ENCODE measurements at places on chromosomes 11 and 22.

GRCh38 chr11:95566211-95566610 lies 223.4 kb downstream of the FAM76B start:
- DNase-seq = no peak

GRCh38 chr11:82305123-82305522 lies 428.5 kb downstream of the FAM181B start:
- no peak for DNase-seq

DNA sequence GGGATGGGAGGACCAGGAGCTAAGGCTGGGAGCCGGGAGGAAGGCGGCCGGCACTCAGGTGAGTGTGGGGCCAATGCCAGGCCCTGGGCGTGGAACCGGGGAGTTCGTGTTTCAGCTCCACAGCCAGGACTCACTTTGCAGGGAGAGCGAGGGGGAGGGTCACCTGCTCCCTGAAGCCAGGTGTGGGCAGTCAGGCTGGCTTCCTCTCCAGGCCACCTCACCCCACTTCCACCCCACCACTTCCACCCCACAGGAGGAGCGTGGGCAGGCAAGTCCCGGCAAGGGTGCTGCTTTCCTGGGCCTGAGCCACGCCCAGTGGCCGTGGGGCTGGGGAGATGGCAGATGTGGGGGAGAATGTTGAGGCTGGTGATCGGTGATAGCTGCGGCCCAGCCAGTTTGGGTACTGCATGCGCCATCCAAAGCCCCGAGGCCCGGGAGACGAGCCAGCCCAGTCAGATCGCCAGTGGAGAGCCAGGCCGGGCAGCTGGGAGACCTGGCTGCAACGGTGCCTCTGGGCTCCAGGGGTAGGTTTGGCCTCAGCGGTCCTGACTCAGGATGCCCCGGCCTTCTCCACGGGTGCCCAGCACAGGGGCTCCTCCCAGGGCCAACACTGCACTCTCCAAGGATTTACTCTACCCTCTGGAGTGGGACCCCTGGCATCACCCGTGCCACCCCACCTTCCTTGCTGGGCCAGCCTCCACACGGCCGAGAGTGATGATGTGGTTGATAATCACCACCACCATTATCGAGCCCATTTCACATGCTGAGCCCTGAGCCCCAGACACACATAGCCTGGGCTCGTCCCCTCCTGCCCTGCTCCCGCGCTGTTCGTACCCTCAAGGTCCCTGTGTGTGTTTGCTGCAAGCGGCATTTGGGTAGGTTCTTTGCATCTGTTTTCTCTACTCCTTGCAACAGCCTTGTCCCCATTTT lies 93.8 kb downstream of the WNT7B start:
- DNase-seq = no peak

GRCh38 chr11:56522008-56522407 lies 21.0 kb downstream of the OR5M11 start:
- DNase-seq = no peak

- no peak for DNase-seq
Measured at GRCh38 chr11:122814401-122814800, 23.9 kb upstream of the CRTAM start.

GRCh38 chr11:10439924-10440323 lies 15.1 kb upstream of the AMPD3 start:
- no peak for DNase-seq

DNA sequence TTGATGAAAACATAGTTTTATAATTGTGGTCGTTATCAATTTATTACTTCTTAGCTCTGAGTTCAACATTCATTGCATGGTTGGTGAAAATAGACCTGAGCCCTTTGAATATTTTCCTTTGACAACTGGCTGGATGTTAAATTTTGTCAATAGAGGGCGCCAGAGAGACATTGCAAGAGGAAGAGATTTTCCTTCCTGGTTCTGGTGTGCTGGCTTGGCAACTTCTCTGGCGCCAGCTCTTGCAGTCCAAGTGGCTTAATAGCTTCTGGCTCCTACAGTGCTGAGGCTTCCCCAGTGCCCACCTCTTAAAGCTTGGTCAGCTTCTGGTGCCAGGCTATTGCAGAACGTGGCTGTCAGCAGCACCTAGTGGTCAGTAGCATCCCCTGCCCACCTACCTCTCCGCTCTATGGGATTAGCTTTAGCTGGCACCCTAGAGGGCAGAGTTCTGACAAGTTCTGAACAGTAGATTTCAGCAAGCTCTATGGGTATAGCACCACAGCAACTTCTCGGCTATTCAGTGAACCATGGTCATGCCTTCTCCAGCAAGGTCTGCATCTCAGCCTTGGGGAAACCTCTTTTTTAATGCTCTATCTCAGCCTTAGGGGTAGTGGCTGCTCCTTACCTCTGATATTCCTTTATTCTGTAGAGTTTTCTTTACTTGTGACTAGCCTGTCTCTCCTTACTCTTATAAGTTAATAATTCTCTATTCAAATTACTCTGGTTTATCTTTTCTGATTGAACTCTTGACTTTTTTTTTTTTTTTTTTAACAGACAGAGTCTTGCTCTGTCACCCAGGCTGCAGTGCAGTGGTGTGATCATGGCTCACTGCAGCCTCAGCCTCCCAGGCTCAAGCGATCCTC lies 59.4 kb downstream of the ACER3 start:
- DNase-seq = peak; percentile 52

DNA sequence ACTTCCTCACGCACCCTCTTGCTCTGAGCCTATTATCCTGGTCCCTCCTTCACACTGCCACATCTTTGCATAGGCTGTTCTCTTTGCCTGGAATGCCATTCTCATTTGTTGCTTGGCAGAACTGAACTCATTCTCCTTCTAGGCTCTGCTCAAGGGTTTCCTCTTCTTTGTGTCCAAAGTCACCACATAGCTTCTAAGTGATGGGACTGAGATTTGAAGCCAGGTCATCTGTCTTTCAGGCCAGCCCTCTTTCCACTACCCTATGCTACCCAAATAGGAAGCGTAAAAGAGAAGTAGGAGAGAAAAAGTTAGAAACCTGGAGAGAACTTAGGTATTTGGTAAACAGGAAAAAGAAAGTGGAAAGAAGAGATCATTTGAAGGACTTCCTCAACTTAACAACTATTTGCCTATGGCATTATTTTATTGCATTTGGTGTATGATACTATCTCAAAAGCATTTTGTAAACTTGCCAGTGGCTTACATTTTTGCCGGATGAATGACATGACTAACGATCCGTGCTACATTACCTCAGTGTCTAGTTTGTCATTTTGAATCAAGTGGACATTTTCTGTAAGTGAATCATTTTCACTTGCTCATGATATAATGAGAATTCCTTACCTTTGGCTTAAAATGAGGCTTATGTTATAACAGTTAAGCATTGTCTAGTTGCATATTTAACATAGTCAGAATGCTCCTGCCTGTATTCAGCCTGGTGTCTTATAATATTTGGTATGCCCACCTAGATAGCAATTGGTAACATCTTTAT lies 18.5 kb downstream of the NF2 start:
- no peak for DNase-seq

DNA sequence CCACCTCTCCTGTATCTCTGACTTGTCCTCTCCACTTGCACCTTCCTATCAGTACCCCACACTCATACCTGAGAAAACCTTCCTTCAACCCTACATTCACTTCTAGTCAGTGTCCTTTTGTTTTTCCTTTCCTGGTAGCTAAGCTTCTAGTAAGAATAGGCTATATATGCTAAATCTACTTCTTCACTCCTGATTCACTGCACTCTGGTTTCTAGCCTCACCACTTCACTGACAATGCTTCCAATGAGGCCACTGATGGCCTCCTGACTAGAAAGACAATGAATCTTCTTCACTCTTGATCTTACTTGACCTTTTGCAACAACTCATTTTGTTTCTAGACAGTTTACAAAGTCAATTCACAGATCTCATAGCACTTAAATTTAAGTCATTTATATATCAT lies 52.0 kb downstream of the RELT start:
- no peak for DNase-seq

DNA sequence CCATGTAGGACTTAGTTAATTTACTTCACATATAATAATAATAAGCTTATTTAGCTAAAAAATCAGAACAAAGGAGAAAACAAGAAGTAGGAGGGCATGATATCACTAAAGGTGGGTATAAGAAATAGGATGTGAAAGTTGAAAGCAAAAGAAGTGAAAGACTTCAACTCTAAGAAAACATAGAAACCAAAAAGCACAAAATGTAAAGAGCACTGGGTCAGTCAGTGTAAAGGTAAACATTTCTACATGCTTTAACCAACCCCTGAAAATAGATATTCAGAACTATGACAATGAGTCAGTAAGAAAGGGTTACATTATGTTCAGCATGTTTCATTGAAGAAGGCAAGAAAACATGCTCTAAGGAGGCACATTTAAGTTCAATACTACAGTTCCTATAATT lies 298.8 kb downstream of the SWAP70 start:
- no peak for DNase-seq

DNA sequence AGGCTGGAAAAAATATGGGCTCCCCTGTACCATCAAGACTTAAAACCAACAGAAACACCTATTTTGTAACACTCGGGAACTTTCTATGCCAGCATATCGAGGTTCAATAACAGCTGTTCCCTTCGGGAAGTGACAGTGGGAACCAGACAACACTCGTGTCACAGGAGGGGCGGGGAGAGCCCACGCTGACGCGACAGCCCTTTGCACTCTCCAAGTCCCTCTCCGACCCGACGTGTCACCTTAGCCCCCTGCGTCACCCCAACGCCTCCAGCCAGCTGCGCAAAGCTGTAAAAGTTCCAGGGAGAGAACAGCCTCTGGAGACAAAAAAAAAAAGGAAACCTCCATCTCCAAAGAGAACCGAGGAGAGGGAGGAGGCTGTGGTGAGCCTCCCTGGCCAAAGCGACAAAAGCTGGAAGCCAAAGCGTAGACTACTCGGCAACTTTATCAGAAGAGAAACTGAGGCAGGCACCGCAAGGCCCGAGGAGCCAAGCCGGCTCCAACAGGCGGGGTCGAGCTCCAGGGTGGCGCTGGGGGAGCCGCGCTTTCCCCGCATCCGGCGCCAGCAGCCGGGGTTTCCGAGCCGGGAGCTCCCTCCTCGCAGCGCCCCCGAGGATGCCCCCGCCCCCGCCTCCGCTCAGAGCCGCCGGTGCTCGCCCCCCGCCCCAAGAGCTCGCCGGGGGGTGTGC lies 751 bp downstream of the ARFGAP3 start:
- no peak for DNase-seq

DNA sequence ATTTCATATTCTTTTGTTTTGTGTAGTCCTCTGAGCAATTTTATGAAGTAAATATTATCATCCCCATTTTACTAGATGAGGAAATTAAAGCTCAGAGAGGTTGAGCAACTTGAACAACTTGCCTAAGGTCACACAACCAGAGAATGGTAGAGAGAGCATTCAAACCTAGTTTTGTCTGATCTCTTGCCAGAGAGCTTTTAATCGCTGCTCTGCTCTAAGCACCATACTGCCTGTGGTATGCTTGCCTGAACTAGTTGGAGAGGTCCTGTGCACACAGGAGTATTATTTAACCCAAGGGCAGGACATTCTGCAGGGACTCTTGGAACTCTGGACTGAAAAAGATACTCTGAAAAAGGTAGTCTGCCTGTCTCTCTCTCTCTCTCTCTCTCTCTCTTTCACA lies 38.5 kb downstream of the TRAF6 start:
- no peak for DNase-seq

GRCh38 chr11:118212781-118213191 lies 12.0 kb downstream of the JAML start:
- no peak for DNase-seq

GRCh38 chr11:72084965-72085364 lies 4.3 kb downstream of the LRRC51 start:
- no peak for DNase-seq

DNA sequence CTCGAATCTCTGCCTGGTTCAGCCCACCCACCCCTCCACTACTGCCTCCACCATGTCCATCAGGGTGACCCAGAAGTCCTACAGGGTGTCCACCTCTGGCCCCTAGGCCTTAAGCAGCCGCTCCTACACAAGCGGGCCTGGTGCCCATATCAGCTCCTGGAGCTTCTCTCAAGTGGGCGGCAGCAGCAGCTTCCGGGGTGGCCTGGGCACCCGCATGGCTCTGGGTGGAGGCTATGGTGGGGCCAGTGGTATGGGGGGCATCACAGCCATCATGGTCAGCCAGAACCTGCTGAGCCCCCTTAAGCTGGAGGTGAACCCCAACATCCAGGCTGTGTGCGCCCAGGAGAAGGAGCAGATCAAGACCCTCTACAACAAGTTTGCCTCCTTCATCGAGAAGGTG lies 3.0 kb upstream of the SCUBE2 start:
- no peak for DNase-seq

GRCh38 chr22:43526117-43526655 lies 114.4 kb downstream of the MPPED1 start:
- no peak for DNase-seq

DNA sequence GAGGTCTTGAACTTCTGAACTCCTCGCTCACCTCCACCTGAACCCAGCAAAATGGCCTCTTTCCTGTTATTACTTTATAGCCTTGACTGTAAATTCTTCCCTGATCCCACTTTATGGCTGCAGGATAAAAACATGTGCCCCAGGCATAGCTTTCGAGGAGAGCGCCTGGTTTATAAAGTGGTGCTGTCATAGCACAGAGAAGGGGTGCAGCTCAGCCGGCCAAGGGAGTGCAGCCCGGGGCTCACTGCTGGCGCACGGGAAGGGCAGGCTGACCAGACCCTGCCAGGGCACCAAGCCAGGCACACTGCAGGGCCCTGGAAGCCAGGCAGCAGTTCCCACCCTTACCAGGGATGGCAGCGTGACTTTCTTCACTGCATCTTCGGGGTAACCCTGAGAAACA lies 50.9 kb downstream of the ISX start:
- DNase-seq = no peak

GRCh38 chr11:86719781-86720463 lies 47.5 kb upstream of the ME3 start:
- no peak for DNase-seq

DNA sequence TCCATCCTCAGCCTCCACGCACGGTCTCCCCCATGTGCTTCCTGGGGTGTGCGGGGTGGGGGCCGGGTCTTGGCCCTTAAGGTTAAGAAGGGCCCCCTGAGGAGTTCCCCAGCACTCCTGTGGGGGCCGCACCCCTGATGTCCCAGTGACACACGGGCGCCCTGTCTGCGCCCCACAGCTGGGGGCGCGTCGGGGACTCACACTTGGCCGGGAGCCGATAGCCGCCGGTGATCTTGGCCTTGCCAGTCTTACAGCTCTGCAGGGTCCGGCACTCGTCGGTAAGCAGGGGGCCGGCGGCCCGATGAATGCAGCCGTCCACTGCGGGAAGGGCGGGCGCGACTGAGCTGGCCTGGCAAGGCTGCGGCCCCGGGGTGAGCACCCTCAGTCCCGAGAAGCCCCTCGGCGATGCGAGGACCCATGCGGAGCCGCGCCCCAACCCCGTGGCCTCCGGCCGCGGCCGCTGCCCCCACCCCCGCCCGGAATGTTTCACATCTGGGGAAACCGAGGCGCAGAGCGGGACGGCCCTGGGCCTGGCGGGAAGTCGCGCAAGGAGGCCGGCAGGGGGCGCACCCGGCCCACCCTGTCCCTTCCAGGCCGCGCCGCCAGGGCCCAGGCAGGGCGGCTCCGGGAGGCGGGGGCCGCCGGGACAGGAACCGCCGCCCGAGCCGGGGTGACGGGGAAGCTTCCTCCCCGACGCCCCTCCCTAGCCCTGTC lies 13.9 kb downstream of the OTUB1 start:
- DNase-seq = no peak

- no peak for DNase-seq
Measured at GRCh38 chr11:13334034-13334786, 56.6 kb downstream of the BMAL1 start.
